Coronary artery (tissue), 2 donors: ENCODE measurements at places on chromosomes 2 and 18.

DNA sequence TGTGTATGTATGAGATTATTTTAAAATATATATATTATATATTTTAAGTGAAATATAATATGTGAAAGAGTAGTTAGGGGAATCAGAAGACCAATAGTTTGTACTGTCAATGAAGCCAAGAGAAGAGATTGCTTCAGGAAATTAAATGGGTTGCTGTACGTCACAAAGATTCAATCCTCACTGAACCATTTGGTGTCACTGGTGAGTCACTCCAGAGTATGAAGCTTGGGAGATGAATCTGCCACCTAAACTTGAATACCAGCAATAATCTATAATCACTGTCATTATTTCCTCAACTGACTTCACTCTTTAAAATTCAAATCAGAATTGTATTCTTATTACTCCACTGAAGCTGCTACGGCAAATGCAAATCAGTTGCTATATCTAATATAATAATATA, 41.9 kb upstream of the SCN9A start:
- no peak for DNase-seq

GRCh38 chr2:220370764-220371163, 743.3 kb downstream of the SLC4A3 start:
- DNase-seq = no peak

GRCh38 chr2:51208521-51208920, 176.6 kb upstream of the NRXN1 start:
- DNase-seq = no peak

DNA sequence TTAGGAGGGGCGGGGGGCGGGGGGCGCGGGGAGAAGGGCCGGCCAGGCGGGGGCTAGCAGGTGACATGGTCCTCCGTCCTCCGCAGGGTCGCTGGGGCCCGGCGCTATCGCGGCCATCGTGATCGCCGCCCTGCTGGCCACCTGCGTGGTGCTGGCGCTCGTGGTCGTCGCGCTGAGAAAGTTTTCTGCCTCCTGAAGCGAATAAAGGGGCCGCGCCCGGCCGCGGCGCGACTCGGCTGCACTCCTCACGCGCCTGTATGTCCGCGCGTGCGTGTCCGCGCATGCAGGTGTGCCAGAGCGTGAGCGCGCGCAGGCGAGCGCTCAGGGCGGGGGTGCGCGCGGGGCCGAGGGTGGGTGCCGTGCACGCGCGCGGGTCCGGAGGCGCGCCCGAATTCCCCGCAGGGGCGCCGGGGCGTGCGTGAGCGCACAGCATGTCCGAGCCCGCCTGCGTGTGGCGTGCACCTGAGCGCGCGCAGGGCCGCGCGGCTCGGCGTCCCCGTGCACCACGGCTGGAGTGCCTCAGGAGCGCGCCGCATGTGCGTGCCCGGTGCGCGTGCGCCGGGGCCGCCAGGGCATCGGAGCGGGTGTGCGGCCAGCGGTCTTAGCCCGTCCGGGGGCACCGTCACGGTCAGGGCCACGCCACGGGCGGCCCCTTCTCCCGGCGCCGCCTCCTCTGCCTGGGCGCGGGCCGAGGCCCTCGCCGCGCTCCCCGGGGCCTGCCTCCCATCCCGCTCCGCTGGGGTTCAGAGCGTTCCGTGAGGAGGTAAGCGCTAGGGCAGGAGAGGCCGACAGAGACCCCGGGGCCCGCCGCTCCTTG, 6.3 kb downstream of the SNORC start:
- no peak for DNase-seq

- no peak for DNase-seq
These were observed 733.7 kb upstream of the POU3F3 start for GRCh38 chr2:104120171-104120570.

DNA sequence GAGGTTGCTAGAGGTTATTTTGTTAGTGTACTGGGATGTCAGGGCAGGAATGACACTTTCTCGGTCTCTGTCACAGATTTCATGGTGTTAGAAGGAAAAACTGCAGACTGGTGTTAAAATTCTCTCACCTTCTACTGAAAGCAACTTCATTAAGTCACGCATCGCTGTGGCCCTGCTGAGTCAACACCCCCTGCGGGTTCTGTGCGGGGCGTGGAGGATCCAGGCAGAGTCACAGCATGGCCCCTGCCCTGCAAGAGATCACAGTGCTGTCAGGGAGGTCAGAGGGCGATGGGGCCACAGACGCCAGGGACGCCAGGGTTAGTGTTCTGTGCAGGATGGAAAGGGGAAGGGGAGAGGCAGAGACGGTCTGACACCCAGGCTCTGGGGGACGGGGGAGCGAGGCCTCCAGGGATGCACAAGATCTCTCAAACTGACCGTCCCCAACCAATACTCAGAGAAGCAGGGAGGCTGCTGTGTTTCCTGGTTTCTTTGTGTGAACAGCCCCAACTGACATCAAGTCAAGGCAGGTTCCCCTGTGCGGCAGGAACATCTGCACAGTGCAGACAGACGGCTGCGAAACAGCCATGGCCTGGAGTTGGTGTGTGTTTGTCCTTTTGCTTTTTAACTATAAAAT, 354.9 kb upstream of the SALL3 start:
- DNase-seq = no peak

DNA sequence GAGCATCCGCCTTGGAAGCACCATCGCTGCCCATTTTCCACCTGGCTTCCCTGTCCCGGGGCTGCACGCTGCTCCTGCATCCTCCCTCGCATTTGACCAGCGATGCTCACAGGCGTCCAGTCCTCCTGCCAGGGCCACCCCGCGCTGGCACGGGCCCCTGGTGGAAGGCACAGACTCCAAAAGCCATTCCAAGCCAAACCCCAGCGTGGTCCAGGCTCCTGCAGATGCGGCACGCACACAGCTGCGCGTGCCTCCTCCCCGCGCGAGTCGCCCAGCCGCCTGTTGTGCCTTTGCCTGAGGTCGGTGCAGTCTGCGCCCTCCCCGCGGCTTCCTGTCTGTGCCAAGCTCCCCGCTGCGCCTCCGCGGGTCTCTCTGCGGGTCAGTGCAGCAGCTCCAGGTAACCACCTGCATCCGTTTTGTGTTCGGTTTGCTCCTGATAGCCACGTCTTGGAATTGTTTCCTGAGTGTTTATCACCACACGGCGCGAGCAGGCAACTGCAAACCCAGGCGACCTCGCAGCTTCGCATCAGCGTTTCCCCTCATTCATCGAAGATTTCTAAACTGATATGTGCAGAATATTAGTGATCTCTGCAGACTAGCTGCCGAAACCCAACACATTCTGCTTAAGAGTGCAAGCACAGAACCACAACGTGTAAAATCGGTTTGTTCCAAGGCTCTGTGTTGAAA, 65.2 kb upstream of the SALL3 start:
- DNase-seq = no peak

DNA sequence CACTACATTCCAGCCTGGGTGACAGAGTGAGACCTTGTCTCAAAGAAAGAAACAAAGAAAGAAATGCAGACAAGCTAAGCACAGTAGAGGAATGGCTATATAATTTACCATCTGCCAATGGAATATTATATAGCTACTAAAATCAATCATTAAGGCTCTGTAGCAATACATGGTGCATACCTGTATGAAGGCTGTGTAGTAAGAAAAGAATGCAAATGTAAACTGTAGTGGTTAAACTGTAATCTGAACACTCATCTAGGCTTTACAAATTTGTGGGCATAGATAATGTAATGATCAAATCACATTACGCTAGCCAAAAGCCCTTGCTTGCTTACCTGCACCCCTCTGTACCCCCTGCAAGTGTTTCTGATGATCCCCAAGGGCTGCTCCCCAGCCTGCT, 230.9 kb downstream of the LTBP1 start:
- DNase-seq = no peak

DNA sequence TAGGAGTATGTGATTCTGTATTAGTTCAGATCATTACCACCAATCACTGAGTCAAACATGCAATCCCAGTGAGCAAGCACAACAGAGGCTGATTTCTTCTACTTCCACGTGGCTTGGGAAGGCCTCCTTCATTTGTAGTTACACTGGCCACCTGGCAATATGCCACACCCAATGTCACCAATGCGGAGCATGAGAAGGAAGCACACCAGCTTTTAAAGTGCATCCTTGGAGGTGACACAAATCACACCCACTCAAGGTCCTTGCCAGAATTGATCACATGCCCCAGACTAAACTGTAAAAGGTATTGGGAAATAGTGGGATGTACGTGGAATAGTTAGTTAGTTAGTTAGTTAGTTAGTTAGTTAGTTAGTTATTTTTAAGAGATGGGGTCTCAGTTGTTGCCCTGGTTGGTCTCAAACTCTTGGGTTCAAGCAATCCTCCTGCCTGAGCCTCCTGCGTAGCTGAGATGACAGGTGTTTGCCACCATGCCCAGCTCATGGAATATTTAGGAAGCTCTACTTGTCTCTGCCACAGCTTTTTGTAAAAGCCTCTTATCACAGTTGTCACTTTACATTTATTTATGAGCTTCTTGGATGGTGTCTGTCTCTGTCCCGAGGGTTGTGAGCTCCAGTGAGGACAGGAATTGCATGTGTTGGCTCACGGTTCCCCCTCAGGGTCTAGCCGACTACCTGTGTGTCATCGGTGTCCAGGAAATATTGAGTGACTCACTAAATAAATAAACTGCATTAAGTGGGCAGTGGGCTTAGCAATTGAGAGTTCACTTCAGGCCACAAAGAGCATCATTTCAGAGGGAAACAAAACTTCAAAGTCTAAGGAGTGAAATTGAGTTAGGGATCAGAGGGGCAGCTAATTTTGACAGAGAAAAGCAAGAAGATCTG, 28.1 kb upstream of the CAB39 start:
- DNase-seq = no peak
